ENCODE measurements at places on chromosomes 2 and 18. TPM values are rescaled to one million over a fixed set of nuclear protein-coding genes. Genes with fewer than 3 reads are reported as not detected.

- H3K36me3 ChIP-seq, result no peaks in the 10 kb centered on the region
- DNase-seq, result no peak
- H3K4me3 ChIP-seq, result no peak overlapping the region
- H3K4me1 ChIP-seq, result no peaks in the 10 kb centered on the region
- H3K27me3 ChIP-seq, result no peaks in the 10 kb centered on the region
Measured at GRCh38 chr2:529424-529823, 147.8 kb downstream of the TMEM18 start.

DNA sequence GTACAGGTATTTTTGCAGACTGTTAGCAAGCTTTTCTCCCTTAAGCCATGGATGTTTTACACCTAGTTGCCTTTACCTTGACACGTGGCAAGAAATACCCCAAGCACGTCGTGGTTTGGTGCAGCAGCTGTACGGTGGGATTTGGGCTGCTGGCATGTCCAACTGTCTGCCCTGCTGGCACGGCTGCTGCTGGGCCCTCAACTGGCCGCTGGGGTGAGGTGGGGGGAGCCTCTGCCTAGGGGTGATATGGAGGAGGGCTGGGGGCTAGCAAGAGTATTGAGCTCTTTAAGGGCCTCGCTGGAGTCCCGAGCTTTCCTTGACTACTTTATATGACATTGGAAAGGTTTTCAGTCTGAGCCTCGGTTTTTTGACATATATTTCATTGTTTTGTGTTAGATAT, 41.6 kb downstream of the LPIN1 start:
- no peak for DNase-seq
- no peaks in the 10 kb centered on the region for H3K27me3 ChIP-seq
- no peak overlapping the region for H3K27ac ChIP-seq
- peaks cover 98% of the 10 kb centered on the region for H3K36me3 ChIP-seq
- no peak overlapping the region for H3K4me3 ChIP-seq

GRCh38 chr2:219782737-219783348, 155.4 kb downstream of the SLC4A3 start:
- no peaks in the 10 kb centered on the region for H3K27me3 ChIP-seq
- H3K36me3 ChIP-seq, result no peaks in the 10 kb centered on the region

DNA sequence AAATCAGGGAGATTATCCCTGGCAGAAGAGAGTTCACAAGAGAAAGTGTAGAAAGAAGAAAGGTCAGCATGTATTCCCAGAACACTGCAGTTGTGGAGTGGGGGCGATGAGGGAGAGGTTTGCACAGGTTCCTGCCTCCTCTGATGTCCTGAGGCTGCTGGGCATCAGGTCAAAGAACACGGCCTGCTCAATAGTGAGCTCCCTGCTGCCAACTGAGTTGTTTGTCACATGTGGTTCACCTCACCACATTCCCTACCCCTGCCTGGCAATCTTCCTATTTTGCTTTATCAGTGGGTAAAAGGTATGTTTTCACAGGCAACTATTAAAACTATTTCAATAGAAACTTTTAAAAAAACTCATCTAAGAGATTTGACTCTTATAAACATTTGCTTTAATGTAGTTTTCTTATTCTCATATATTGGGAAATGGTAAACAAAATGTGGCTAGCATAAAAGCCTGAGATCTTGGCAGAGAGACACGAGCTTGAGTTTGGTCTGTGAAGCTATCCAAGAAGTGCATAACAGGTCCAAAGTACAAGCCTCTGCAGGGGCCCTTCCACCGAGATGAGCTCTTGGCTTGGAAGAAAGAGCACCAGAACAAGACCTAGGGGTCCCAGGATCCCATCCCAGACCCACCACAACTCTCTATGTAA, 123.9 kb upstream of the SRD5A2 start:
- H3K4me3 ChIP-seq, result no peak overlapping the region
- no peak overlapping the region for H3K27ac ChIP-seq
- H3K4me1 ChIP-seq, result no peaks in the 10 kb centered on the region
- no peaks in the 10 kb centered on the region for H3K27me3 ChIP-seq
- no peaks in the 10 kb centered on the region for H3K36me3 ChIP-seq

DNA sequence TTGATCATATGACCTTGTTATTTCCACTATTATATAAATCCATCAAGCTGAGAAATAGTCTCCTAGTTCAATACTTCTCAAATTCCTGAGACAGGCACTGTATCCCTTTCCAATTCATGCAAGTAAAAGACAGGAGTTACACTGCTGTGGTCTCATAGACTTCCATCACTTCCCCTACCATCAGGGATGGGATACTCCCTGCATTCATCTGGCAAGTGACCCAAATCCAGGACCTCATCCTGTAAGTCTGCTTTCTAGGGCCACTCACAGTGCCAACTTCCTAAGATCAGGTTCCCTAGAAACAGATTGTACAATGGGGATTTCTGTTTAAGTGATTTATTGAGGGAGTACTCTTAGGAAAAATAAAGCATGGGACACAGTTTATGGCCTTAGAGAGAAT, 424.0 kb upstream of the CDH7 start:
- H3K36me3 ChIP-seq, result no peaks in the 10 kb centered on the region
- no peaks in the 10 kb centered on the region for H3K4me1 ChIP-seq
- no peak overlapping the region for H3K4me3 ChIP-seq
- no peak for DNase-seq
- H3K27me3 ChIP-seq, result no peaks in the 10 kb centered on the region

- H3K27me3 ChIP-seq, result no peaks in the 10 kb centered on the region
- H3K4me3 ChIP-seq, result no peak overlapping the region
- H3K36me3 ChIP-seq, result peaks cover 6% of the 10 kb centered on the region
- no peaks in the 10 kb centered on the region for H3K4me1 ChIP-seq
- H3K27ac ChIP-seq, result no peak overlapping the region
Measured at GRCh38 chr2:203484266-203485112, 50.6 kb downstream of the RAPH1 start.

DNA sequence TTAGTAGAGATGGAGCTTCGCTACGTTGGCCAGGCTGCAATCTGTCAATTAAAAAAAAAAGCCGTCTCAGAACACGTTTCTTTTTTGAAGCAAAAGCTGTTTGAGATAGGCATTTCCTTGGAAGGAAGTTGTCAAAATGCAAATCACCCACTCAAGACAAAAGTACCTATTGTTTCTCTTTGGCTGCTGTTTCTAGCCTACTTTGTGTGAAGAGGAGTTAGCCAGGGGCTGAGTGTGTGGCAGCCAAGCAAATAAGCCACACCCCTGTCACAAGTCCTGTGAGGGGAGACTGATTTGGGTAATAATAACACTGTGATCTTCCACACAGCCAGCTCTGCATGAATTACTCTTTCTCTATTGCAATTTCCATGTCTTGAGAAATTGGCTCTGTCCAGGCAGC, 47.4 kb upstream of the CDCA7 start:
- no peaks in the 10 kb centered on the region for H3K36me3 ChIP-seq
- no peak for DNase-seq
- no peak overlapping the region for H3K27ac ChIP-seq
- H3K4me1 ChIP-seq, result no peaks in the 10 kb centered on the region
- no peaks in the 10 kb centered on the region for H3K27me3 ChIP-seq
- H3K4me3 ChIP-seq, result no peak overlapping the region

DNA sequence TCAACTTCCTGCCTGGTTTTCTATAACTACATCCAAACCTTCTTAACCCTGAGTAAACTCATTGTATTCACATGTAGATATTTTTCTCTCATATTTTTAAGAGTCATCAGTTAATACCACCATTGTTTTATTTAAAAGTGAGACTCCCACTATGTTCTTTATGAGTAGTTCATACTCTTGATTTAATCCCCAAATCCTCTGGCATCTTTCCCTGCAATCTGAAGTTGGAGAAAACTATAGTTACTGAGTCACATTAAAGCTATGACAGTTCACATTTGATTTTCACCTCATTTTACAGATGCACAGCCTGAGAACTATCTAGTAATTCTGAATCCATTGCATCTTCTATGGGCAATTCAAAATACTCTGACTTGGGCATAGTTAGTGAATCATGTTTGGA, 1358.7 kb upstream of the NRXN1 start:
- no peak for DNase-seq
- no peak overlapping the region for H3K4me3 ChIP-seq
- H3K27me3 ChIP-seq, result no peaks in the 10 kb centered on the region
- H3K4me1 ChIP-seq, result no peaks in the 10 kb centered on the region
- H3K27ac ChIP-seq, result no peak overlapping the region
- no peaks in the 10 kb centered on the region for H3K36me3 ChIP-seq

DNA sequence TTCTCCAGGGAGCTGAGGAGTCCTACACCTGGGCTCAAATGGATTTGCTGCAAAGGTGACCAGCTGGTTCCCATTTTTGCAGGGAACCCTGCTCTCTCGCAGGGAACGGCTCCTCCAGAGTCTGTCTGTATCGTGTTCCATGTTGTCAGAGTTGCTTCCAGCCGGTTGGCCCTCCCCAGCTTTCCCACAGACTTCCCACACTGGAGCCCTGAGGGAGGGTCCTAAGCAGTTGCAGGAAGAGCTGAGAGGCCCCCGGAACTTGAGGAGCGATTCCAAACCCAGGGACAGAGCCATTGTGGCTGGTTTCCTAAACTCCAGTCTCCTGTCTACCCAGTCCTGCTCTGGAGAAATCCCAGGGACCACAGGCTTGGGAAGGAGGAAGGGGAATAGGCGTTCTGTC, 121.7 kb upstream of the PPP1CB start:
- no peak for DNase-seq
- H3K27me3 ChIP-seq, result no peaks in the 10 kb centered on the region
- peak overlapping the region; percentile 97 for H3K27ac ChIP-seq
- H3K36me3 ChIP-seq, result no peaks in the 10 kb centered on the region

Gene CCDC68
- 2.5 TPM for total RNA-seq

- H3K4me3 ChIP-seq, result no peak overlapping the region
- H3K27ac ChIP-seq, result no peak overlapping the region
- H3K36me3 ChIP-seq, result no peaks in the 10 kb centered on the region
- peaks cover under 1% of the 10 kb centered on the region for H3K4me1 ChIP-seq
Measured at GRCh38 chr2:19109518-19109917, 248.9 kb downstream of the OSR1 start.

DNA sequence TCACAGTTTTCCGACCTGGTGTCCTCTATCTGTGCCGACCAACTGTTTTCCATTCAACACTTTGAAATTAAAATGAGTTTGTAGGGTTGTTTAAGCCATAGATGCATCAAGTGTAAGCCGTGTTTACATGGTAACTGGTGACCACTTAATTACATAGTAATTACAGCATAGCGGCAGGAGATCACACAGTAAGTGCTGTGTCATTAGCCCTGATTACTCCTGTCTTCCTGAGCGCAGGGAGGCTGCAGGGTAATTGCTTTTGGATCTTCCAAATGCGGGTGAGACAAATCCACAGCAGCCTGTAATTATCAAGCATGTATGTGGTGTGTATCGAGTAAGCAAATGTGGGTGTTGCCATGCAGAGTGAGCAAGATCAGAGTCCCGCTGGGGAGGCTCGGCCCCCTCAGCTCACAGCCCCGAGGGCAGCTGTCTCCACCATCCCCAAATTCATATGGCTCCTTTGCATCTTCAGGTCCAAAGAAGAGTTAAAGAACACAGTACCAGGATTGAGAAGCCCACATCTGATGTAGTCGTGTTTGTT, 71.5 kb upstream of the HDAC4 start:
- no peaks in the 10 kb centered on the region for H3K36me3 ChIP-seq
- no peak overlapping the region for H3K27ac ChIP-seq
- H3K4me3 ChIP-seq, result no peak overlapping the region
- no peak for DNase-seq

DNA sequence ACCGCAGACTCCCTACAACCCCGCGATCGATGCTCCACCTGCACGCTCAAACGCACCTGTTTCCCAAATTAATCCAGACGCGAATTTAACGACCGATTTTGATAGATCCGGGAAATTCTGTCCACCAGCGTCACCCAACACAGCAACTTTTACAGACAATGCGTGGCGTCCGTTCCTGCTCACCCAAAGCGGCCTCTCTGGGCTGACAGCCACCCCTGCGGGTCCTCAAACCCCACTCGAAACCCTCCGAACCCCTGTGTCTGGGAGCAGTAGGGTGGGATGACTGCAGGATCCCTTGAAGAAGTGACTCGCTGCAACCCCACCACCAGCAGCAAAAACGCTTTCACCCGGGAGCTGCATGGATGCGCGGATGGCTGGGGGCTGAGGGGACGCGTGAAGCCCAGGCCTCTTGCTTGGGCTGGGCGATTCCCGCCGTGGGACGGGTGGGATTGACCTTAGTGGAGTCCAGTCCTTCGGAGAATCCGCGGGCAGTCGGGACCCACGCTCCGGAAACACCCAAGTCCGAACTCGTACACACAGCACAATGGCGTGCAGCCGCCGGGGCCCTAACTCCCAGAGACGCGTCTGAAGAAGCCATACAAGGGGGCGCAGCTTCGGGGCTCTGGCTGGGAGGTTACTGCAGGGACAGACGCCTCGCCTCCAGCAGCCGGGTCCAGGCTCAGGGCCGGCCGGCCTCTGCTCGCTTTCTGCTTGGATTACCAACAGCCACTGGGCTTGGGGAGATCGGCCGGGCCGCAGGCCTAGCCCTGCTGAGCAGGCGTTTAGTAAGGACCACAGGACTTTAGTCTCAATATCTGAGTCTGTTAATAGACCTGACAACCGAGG, 31.1 kb upstream of the ATP6V1B1 start:
- DNase-seq, result peak; percentile 89
- no peaks in the 10 kb centered on the region for H3K36me3 ChIP-seq
- no peak overlapping the region for H3K4me3 ChIP-seq

DNA sequence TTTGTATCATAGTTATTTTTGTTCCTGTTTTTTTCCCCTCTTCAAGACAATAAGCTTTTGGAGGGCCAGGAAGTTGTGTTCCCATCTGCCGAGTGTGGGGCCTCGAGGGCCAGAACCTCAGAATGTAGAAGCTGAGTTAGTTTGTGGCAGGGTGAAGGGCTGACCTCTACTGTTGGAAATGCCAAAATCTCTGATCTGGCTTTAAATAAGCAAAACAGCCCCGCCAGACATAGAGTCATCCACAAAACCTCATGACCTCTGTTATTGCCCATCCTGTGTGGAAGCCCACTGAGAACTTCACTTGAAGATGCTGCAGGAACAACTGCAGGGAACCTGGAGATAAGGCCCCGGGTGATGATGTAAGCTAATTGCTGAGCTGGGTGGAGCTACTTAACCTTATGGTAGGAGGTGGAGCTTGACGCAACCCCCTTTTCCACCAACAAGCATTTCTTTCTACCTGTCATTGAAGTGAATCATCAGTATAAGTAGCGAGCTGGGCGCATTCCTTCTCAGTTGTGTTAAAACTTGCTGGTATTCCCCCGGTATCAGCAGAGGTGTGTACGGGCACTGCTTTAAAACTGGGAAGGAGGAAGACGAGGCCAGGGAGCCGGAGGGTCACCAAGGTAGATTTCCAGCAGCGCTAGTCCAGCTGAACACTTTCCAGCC, 177.2 kb downstream of the NEDD4L start:
- DNase-seq, result peak; percentile 72
- peaks cover 16% of the 10 kb centered on the region for H3K4me1 ChIP-seq
- H3K36me3 ChIP-seq, result no peaks in the 10 kb centered on the region
- H3K27ac ChIP-seq, result peak overlapping the region; percentile 14
- no peaks in the 10 kb centered on the region for H3K27me3 ChIP-seq

Gene CNDP1
- total RNA-seq, result not detected

Gene CYP27A1
- 20.7 TPM for total RNA-seq

Gene CLEC4F
- 0.42 TPM for total RNA-seq

Gene OTX1
- total RNA-seq, result not detected

GRCh38 chr2:25446122-25446521, 104.4 kb upstream of the DNMT3A start:
- H3K27ac ChIP-seq, result no peak overlapping the region
- H3K4me1 ChIP-seq, result no peaks in the 10 kb centered on the region
- H3K27me3 ChIP-seq, result no peaks in the 10 kb centered on the region
- no peak overlapping the region for H3K4me3 ChIP-seq
- H3K36me3 ChIP-seq, result no peaks in the 10 kb centered on the region

All from esophagus muscularis mucosa (tissue), 4 donors.